Endothelial cell of umbilical vein (primary cell): ENCODE measurements at places on chromosomes 3 and 15. TPM values are rescaled to one million over a fixed set of nuclear protein-coding genes. Genes with fewer than 3 reads are reported as not detected.

- no peaks in the 10 kb centered on the region for H3K4me1 ChIP-seq
- H3K27me3 ChIP-seq = no peaks in the 10 kb centered on the region
- no peak for DNase-seq
- H3K36me3 ChIP-seq = no peaks in the 10 kb centered on the region
- no peak overlapping the region for H3K4me3 ChIP-seq
Measured at GRCh38 chr15:49507261-49507660, 84.2 kb downstream of the FGF7 start.

The ZBED2 gene
- polyA plus RNA-seq = not detected in 2 replicates

The OCA2 gene
- not detected in 2 replicates for polyA plus RNA-seq

The CHST14 gene
- polyA plus RNA-seq = 35.1 and 38.3 TPM in 2 replicates
